ENCODE measurements at places on chromosomes 2 and 18.

GRCh38 chr2:9824956-9825720, 18.1 kb upstream of the TAF1B start:
- no peak for DNase-seq

DNA sequence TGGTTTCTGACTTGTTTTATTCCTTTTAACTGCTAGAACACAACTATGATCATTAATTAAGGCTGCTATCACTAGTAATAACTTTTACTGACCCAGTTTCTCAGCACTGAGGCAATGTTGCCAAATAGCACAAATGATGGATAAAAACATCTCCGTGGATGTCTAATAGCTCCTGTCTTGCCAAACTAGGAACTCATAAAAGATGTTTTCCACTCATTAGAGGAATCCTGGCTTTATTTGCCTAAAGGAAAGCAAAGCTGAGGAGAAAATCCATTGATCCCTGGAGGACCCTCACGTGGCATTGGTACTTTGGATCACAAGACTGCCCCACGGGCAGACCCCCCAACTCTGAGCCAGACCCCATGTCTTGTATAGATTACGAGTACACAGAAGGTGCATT, 96.1 kb upstream of the ZNF397 start:
- no peak for DNase-seq

DNA sequence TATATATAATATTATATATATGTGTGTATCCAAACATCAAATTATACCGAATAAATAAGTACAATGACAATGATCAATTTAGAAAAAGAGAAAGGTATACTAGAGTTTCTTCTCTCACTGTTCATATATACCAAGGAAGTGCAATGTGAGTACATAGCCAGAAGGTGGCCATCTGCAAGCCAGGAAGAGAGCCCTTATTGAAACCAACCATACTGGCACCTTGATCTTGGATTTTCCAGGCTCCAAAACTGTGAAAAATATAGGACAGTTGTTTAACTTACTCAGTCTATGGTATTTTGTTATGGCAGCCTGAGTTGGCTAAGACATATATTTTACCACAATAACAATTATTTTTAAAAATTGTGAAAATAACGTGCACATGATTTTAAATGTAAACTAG, 1490.2 kb upstream of the SLC39A10 start:
- no peak for DNase-seq

GRCh38 chr2:171316220-171316619, 117.6 kb downstream of the METTL8 start:
- no peak for DNase-seq
